CD4-positive, alpha-beta T cell treated with Interferon gamma for 1 hour (primary cell): ENCODE measurements at places on chromosomes 6 and 20.
A peak's percentile ranks its signal among the peaks of the same experiment; 100 is the strongest.

- DNase-seq: no peak
Observed at GRCh38 chr6:170068496-170068895, 222.4 kb downstream of the DLL1 start.

DNA sequence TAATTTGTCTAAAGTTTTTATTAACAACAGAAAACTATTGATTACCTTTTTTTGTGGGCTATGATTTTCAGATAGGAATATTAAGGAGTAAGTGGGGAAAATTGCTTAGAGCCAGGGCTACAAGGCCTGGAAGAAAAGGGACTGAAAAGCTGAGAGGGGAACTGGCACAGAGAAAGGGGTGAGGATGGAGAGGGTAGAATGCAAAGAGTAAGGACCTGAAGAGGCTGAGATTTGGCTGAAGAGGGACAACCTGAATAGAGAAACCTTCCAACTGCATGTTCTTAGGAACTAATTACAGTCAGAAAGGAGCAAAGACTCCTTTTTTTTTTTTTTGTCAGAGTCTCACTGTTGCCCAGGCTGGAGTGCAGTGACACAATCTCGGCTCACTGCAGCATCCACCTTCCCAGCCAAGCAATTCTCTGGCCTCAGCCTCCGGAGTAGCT lies 16.7 kb downstream of the BTN2A1 start:
- no peak for DNase-seq

DNA sequence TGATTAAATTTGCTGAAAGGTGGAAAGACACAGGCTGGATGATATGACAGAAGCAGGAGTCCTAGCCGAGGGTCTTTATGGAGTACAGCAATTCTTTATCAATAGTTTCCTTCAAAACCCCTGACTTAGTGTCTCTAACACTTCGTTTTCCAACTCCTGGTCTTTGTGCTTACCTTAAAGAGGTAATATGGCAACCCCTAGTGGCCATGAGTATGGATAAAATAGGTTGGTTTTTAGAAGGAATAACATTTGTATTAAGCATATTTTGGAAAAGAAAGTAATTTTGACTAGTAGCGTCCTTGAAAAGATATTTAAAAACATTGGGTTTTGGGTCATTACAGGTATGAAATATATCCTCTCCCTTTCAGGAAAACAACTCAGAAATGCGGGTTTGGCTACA lies 51.9 kb downstream of the VGLL2 start:
- no peak for DNase-seq

- no peak for DNase-seq
Observed at GRCh38 chr6:9914951-9915350, 499.9 kb downstream of the TFAP2A start.

DNA sequence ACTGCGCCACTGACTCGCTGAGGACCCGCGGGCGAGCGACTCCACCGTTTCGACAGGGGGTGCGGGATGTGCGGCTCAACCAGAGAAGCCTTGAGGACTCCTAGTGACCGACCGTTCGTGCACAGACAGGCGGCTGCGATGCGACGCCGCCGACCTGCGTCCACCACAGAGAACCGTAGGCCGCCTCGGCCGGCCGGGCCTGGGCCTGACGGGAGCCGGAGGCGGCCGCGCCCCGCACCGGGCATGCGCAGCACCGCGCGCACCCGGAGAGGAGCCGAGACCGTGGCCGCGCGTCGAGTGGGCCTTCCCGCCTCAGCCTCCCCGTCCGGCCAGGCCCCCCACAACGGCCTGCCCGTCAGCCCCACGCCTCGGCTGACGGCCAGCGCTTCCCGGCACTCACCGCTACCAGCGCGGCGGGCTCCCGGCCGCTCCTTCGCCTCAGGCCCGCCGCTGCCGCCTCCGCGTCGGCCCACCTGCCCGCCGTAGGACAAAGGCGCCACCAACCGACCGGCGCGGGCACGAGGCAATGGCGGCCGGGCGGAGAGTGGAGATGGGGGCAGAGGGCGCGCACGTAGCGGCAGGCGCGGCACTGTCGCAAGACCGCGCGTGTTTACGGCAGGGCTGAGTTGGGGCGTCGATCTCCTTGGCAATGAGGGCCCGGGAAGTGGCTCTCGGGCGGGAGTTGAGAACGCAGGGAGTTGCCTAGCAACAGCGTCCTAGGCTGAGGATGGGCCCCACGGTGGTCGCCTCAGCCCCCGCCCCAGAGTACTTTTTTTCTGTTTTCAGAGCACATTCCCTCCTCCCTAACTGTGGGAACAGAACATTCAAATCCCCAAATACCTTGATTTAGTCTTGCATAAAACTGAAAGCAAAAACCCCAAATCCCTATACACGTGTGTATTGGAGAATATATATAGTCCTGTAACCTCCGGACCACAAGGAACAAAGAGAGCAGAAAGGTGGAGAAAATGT lies at the start of gene NCOA5:
TSS of gene NCOA5 (minus strand) at position 546 of the 972 bp plus-strand sequence. CDS start 10,538 bp downstream, outside the sequence.
- peak; percentile 94 for DNase-seq

- DNase-seq: no peak
Observed at GRCh38 chr6:39882531-39882899, 51.7 kb downstream of the MOCS1 start.

- peak; percentile 38 for DNase-seq
Observed at GRCh38 chr6:130575971-130576370, 210.2 kb downstream of the TMEM200A start.

DNA sequence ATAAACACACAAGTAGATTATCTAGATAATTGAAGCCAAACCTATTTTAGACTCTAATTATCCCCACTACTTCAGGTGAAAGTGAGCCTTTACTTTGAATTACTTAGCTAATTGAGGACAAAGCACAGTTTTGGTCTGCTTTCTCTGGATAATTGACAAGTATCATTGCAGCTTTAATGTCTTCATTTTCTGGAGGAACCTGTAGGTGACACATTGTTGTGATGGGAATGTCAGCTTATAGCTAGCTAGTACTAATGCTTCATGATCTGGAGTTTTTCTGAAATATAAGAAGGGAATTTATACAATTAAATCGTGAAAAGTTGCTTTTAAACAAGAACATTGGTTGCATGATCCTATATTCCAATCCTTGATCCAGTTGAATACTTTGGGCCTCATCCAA lies 319.3 kb upstream of the CITED2 start:
- no peak for DNase-seq

- DNase-seq: no peak
Observed at GRCh38 chr20:47198254-47198671, 158.2 kb downstream of the ZMYND8 start.

DNA sequence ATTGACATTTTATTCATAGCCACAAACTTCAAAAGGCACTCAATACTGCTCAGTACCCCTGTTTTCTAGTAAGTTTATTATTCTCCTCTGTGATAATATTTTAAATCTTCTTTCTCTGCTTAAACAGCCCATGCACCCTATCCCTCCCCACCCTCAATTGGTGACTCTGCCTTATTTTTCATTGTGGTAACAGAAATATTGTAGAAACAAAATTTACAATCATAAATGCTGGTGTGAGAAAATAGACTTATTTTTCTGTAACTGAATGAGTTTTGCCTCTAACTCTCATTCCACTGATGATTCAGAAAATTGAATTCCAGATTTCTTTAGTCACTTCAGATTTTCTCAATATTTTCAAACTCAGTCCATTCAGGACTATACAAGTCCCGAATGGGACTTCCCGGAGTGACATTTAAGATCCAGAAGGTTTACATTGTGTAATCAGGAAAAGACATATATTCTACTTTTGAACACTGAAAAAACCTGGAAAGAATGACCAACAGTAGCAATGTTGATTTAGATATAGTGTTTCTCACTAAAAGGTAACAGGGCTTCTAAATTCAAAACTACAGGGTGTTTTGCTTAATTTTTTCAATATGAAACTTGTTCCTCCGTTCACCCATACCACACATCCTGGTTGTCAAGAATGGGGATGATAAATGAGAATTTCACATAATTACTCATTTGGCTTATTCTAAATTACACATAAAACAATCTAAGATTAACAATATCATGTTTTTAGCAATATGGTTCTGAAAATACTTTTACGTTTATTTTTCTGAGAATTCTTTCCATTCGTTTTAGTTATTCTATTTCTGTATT lies 34.8 kb upstream of the UST start:
- DNase-seq: no peak

DNA sequence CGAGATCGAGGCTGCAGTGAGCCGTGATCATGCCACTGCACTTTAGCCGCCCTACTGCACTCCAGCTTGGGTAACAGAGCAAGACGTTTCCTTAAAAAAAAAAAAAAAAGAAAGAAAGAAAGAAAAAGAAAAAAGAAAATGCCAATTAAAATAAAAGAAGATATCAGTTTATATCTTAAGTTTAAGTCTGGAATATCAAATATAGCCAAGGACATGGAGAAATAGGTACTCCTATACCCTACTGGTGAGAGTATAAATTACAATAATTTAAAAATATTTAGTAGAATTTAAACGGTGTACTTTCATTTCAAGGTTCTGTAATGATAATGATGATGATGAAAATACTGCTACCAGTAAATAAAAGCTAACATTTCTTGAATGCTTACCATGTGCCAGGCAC lies 3.8 kb upstream of the TRIM31 start:
- DNase-seq: no peak

DNA sequence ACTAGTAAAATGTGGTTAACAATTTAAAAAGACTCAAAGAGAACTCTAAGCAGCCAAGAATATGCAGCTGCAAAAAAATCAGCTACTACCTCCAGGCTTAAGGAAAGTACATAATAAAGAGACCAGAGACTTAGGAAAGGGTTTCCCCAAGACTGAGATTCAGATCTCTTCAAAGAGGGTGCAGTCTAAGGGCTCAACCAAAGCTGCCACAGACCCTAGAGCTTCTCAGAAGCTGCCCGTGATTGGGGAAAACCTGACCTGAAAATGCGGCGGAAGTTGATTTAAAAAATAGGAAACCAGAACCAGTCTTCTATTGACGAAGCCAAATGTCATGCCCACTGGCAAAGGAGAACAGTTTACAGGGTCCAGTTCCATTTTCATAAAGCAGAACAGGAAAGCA lies 516.8 kb upstream of the MARCKS start:
- DNase-seq: no peak

- no peak for DNase-seq
Observed at GRCh38 chr20:58699623-58700107, 7.1 kb downstream of the NPEPL1 start.

DNA sequence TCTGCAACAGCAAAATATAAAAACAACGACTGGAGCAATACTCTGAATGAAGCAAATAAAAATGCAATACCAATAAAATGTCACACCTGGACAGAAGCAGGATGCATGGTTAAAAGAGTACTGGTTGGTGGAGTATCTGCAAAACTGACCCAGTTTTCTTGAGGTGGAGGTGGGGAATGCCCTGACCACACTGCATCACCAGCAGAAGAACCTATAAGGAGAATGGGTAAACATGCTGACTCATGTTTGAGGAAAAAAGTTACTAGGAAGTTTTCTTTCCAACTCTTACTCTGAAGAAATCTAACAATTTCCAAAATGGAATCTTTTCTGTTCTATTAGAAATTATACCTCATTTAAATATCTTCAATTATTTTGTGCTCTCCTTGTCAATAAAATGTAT lies 43.6 kb downstream of the REPS1 start:
- DNase-seq: peak; percentile 3

DNA sequence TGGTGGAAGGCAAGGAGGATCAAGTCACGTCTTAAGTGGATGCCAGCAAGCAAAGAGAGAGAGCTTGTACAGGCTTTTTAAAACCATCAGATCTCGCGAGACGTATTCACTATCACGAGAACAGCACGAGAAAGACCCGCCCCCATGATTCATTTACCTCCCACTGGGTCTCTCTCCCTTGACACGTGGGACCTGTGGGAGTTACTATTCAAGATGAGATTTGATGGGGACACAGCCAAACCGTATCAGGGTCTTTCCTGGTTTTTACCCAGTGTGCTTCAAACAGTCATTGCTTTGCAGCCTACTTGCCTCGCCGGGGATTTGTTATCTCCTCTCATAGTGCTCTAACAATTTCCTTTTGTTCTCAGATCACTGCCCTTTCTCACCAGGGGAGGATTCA lies 108.2 kb downstream of the UST start:
- no peak for DNase-seq

- no peak for DNase-seq
Observed at GRCh38 chr6:142008781-142009180, 123.9 kb upstream of the GJE1 start.

DNA sequence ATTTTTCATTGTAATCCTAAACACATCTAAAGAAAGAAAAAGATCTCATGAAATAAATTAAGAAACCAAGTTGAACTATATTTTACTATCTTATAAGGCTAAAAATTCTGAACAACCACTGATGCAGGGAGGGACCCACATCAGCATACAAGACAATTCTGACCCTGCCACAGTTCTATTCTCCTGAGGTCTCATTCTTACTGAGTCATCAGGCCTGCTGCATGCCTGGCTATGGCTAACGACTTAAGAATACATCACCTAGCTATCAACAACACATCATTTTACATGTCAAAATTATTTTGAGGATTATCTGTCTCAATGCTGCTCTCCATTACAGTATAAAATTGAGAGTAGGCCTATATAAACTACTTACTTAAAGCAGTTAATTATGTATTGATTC lies 52.9 kb downstream of the FBXL4 start:
- no peak for DNase-seq

DNA sequence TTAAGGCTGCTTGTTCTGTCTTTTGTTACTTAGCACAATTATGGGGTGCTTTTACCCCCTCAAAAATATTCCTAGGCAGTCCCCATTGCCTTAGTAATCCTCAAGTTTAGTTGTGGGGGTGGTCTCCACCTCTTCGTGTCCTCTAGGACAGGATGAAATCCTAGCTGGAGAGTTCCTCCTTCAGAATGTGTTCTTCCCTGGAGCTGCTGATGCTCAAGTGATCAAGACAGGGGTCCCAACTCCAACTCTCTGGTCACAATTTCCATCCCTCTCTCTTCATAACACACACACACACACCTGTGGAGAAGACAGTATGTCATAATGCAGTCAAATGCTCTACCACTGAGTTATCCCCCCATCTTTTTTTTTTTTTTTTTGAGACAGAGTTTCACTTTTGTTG lies 280.7 kb downstream of the UST start:
- DNase-seq: no peak

DNA sequence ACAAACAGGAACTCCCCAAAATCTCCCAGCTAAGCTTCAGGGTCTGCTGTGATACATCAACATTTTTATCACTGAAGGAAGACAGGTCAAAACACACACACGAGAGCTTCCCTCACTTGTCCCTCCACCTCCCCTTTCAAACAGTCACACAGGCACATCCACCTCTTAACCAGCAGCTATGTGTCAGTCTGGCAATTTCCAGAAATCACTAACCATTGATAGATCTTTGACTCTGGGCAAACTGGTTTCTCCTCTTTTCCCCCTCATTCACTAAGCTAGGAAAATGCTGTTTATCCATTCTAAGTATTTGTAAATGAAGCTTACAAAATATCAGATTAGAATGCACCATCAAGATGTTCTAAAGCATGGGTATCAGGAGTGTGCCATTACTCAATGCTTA lies 87.8 kb downstream of the DCDC2 start:
- no peak for DNase-seq
